Stimulated activated effector memory CD8-positive, alpha-beta T cell treated with anti-CD3 and anti-CD28 coated beads, Interleukin-12 subunit alpha, Interleukin-12 subunit beta, amount 100 ng/mL, for 72 hours (primary cell): ENCODE measurements at places on chromosomes 12 and 14.

DNA sequence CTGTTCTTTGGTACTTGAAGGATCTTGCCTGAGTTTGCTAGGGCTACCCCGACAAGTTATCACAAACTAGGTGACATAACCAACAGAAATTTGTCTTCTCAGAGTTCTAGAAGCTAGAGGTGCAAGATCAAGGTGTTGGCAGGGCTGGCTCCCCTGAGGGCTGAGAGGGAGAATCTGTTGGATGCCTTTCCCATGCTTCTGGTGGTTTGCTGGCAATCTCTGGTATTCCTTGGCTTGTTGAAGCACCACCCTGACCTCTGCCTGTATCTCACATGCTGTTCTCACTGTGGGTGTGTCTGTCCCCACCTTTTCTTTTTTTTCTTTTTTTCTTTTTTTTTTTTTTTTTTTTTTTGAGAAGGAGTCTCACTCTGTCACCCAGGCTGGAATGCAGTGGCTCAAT lies 81.2 kb downstream of the VCPKMT start:
- no peak for DNase-seq

DNA sequence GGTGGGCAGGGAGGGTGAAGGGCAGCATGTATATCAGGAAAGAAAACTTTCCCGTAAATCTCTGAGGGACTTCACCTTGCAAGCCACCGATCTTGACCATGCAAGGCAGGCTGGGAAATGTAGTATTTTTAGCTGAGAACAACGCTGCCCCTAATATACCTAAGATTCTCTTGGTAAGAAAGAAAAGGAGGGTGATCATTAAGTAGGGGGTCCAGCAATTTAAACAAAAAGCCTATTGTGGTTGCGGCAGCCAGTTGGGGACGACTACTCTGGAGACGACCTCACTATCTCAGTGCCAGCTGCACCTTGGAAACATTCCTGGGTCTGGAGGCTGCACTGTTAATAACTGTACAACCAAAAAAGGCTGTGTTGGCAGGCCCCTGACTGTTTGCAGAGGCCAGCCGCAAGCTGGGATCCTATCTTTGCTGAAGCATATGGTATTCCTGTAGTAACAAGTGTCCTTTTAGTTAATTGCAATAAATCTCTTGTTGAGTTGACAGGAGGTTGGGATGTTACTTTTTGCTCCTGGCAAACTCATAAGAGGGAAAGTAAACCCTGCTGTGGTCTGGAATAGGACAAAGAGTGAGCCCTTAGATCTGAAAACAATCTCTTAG lies 6.4 kb downstream of the APOLD1 start:
- no peak for DNase-seq

DNA sequence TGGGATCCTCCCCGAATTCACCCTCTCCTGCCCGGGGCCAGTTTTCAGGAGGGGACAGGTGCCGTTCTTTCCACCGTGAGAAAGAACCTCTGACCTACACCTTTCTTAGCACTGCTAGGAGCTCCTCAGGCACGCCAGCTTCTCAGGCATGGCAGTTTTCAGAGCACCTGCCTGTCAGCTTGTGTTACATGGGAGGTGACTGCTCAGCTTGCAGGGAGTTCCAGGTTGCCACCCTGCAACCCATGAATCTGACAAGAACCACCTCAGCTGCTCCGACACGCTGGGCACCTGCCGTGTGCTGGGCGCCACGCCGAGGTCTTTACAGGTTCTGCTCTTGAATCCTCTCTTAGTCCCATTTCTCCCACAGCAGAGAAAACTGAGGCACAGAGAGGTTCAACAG lies 12.9 kb downstream of the BRI3BP start:
- DNase-seq = no peak

DNA sequence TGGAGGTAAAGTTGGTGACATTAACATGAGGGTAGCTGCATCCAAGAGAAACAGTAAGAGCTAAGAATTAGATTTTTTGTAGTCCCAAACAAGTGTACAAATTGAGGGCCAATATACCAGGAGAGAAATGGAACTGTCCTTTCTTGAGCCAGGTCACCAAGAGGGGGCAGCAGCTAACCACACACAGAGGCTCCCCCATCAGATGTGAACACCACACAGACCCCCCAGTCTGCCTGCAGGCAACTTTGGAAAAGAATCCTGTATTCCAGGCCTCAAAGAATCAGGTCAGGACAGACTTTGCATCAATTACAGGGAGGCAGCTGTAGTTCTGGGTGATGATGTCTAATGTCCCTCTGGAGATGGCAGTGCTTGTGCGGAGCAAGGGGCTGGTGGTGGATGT lies 77.9 kb downstream of the SPTB start:
- DNase-seq = no peak

DNA sequence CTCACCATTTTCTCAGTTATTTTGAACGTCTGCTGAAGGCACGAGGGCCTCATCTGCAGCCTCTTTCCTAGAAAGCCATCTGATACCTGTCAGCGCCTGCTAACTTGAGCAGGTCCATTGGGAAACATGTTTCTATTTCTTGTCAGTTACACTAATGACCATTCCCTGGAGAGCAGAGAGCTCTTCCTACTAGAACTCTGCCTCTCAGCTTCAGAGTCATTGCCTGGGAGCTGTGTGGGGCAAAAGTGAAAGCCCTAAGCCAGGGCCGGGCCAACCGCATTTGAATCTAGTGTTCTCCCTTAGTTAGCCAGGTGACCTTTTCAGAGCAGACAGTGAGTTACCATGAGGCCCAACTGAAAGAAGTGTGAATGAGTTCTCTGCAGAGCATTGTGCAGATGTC lies 135.8 kb downstream of the EML1 start:
- no peak for DNase-seq

DNA sequence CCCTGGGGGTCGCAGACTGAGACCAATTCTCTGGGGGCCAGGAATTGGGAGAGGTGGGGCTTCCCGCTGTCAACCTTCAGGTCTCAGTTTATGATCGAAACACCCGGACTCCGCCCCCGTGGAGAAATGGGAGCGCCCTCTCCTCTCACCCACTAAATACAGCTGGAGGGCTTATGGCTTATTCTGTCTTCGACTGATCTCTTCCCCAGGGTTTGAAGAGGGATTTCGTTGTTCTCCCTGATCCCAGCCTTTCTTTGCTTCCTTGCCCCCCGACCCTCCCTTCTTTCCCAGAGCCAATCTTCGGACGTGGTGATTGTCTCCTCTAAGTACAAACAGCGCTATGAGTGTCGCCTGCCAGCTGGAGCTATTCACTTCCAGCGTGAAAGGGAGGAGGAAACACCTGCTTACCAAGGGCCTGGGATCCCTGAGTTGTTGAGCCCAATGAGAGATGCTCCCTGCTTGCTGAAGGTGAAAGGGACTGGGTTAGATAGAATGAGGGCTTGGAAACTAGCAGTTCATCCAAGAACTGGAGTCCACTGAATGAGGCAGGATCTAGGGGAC lies 607 bp downstream of the OS9 start:
- DNase-seq = no peak

GRCh38 chr12:130194154-130194553 lies 31.9 kb downstream of the FZD10 start:
- DNase-seq = no peak

DNA sequence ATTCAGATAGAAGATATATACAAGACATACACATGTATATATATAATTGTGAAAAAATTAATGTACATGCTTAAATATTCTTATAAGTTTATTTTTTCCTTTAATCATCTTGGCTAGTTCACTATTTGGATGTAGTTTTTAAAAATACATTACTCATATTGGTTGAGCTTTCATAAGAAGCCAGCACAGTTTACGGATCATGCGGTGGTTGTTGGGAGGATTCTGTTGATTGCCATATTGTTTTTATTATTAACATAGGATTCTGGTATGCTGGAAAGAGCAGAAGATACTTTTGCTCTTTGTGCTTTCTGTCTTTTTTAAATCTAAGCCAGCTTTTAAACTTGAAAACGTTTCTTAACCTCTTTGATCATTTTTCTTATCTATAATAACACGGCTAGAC lies 163.4 kb downstream of the OTOGL start:
- no peak for DNase-seq

DNA sequence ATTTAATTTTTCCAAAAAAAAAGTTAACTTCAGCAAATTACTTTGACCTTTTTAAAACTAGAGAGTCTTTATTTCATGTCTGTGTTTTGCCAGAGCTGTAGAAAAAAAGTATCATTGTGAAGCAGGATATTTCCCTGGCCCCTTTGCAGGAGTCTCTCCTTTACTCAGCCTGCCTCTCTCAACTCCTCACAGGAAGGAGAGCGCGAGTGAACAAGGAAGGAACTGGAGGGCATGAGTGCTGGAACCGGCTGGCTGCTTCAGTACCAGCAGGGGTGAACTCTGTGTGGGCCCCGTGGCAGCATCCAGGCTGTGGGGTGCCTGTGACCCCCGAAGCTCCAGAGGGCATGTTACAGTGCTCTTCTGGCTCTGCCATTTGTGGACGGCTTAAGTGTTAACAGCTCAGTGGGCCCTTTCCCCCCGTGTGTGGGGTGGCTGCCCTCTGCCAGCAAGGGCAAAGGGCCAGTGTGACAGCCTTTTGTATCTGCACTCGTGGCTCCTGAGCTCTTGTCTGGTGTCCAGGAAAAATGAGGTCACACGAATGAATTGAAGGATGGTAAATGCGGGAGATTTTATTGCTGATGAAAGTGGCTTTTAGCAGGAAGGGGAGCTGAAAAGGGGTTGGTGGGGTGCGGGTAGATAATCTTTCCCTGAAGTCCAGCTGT lies 76.6 kb upstream of the KCNH3 start:
- no peak for DNase-seq

- peak; percentile 55 for DNase-seq
Observed at GRCh38 chr14:104393898-104394381, 185.6 kb upstream of the C14orf180 start.

DNA sequence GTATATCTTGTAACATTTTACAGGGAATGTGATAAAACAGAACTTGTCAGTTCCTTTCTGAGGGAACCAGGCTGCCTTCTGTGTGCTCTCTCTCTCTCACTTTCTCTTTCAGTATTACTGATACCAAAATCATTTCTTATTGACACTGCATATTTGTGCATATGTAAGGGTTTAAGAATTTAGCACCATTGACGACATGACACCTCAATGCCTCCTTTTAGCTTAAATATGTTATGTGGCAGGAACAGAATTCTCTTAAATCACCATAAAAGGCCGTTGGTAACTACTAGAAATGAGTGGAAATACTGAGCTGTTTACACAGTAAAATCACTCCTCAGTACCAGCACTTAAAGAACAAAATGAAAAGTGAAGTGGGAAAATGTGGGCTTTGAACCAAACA lies 457.7 kb upstream of the SYT1 start:
- no peak for DNase-seq

DNA sequence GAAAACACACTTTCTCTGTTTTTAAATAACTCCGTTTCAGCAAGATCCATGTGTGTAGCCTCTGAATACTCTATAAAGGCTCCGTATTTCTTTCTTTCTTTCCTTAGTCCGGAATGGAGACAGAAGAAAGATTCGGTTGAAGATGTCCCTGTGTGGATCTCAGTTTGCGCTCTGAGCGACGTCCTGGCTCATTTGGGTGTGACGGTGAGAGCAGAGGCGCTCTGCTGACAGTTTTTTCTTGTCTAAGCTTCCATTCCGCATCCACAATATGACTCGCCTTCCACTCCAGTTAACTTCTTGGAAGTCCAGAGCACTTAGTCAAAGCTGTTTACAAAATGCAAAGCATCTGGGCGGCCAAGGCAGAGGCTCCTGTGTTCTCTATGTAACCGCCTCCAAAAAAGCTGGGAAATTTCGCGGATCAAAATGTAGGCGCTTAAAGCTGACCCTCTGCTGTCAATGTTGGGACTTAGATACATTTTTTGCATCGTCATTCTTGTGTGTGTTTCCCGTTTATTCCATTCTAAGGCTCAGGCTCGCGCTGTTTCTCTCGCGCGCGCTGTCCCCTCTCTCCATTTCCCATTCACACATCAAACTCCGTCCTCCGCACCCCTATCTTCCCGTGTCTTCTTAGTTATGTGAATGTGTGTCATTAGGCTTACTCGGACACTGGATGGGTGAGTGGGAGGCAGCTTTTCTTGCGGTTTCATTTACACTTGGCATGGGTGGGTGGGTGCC lies 880 bp upstream of the FLRT2 start:
- DNase-seq = no peak
